Transverse colon (tissue), 4 donors: ENCODE measurements at places on chromosomes 3 and 15.
A peak's percentile ranks its signal among the peaks of the same experiment; 100 is the strongest.

- DNase-seq, result no peak
These were observed 90.0 kb upstream of the STT3B start for GRCh38 chr3:31442755-31443154.

- DNase-seq, result no peak
These were observed 158.1 kb upstream of the UBE3A start for GRCh38 chr15:25596644-25597562.

DNA sequence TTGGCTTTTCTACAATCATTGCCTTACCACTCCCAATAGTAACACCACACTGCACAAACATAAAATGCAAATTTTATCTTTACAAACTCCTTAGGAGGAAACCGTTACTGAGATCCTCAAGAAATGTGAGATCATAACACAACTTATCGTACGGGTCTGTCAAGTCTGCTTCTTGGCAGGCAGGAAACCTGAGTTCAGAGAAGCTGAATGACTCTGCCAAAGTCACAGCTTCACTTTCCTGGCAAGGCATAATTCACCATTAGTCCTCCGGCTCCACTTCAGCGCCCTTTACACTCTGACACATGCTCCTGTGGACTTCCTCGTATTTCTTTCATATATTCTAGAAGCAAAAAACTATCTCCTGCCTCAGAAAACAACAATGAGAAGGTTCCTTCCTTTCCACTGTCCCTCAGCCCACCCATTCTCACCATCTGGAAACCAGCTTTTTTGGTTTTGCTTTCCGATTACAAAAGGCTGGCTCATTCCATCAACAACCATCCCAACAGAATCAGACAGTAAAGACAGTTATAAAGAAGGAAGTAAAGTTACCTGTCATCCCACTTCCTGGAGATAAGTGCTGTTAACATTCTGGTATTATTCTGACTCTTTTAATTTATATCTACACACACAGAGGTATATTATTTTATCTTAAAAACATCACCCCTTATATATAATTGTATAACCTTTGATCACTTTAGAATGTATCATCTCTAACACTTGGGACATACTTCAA, 223.4 kb downstream of the STT3B start:
- DNase-seq, result peak; percentile 25

- peak; percentile 43 for DNase-seq
These were observed 18.7 kb downstream of the TMEM43 start for GRCh38 chr3:14143271-14144225.

GRCh38 chr3:27903446-27903845, 181.3 kb upstream of the EOMES start:
- no peak for DNase-seq

DNA sequence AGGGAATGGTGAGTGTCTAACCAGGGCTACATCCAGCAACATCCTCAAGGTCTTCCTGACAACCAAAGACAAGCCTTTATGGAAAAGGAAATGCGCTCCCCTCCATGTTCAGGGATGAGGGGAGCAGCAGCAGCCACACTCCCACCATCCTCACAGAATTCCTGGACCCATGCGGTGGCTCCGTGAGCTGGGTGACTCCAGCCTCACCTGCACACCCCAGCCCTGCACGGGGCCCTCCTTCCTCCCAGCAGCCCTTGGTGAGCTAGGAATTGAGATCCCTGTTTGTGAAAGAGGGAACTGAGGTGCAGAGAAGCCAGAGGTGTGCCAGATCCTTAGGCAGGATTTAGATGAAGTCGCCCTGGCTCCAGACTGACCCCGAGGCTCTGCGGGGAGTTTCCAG, 52.3 kb downstream of the GRIP2 start:
- DNase-seq, result no peak

DNA sequence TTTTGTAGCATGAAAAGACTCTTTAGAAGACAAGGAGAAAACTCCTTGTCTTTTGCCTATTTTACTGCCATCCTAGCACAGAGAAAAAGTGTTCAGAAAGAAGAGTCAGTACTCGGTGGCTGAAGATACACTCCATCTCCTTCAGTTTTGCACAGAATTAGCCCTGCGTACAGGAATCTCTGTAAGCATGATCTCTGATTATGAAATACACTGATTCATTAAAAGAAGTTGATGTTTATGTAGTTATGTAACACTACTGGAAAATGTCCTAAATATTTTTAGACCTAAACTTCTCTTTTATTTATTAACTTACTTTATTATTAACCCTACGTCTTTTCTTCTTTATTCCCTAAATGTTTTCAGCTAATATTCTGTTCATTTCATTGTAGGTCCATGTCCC, 138.4 kb downstream of the LEKR1 start:
- DNase-seq, result no peak

- no peak for DNase-seq
These were observed 11.2 kb downstream of the EBLN2 start for GRCh38 chr3:73072634-73073033.

DNA sequence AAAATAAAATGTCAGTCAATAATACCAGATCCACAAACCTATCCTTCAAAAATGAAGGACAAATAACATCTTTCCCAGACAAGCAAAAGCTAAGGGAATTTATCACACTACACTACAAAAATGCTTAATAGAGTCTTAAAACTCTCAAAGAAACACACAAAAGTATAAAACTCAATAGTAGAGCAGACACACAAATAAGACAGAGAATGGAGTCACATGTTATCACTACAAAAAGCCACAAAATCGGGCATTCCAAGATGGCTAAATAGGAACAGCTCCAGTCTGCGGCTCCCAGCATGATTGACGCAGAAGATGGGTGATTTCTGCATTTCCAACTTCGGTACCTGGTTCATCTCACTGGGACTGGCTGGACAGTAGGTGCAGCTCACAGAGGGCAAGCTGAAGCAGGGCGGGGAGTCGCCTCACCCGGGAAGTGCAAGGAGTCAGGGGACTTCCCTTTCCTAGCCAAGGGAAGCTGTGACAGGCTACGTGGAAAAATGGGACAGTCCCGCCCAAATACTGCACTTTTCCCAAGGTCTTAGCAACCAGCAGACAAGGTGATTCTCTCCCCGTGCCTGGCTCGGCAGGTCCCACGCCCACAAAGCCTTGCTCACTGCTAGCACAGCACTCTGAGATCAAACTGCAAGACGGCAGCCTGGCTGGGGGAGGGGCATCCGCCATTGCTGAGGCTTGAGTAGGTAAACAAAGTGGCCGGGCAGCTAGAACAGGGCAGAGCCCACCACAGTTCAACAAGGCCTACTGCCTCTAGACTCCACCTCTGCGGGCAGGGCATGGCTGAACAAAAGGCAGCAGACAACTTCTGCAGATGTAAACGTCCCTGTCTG, 46.3 kb downstream of the SENP7 start:
- DNase-seq, result peak; percentile 24

DNA sequence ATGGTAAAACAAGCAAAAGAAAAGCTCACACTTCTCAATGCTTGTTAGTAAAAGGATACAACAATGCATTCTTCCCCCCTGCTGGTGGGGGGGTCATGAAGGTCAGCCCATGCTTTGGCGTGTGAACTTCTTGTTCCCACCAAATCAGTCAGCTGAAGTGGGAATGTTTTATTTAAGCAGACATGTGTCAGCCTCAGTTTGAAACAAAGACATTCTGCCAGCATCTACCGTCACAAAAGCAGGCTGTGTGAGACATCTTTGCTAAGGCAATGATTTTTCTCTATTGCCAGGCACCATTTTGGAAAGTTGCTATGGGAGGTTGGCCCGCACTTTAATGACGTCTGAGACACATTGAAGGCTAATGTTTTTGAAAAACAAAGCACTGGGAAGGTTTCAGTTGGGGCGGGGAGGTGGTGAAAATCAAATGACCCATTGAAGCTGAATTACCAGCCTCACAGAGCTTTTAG, 206.6 kb downstream of the TLE3 start:
- no peak for DNase-seq

DNA sequence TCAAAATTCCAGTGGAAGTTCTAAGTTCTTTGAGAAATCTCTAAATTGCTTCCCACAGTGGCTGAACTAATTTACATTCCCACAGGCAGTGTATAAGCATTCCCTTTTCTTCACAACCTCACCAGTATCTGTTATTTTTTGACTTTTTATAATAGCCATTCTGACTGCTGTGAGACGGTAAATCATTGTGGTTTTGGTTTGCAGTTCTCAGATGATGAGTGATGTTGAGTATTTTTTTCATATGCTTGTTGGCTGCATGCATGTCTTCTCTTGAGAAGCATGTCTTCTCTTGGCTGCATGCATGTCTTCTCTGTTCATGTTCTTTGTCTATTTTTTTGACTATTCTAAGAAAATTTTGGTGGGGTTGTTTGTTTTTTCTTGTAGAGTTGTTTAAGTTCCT, 499.6 kb upstream of the CCDC54 start:
- no peak for DNase-seq

GRCh38 chr3:169400874-169401273, 262.6 kb downstream of the MECOM start:
- no peak for DNase-seq

- no peak for DNase-seq
These were observed 81.8 kb upstream of the MRPS22 start for GRCh38 chr3:139261754-139262586.

- DNase-seq, result peak; percentile 26
These were observed 54.4 kb downstream of the ACAP2 start for GRCh38 chr3:195388380-195388779.

DNA sequence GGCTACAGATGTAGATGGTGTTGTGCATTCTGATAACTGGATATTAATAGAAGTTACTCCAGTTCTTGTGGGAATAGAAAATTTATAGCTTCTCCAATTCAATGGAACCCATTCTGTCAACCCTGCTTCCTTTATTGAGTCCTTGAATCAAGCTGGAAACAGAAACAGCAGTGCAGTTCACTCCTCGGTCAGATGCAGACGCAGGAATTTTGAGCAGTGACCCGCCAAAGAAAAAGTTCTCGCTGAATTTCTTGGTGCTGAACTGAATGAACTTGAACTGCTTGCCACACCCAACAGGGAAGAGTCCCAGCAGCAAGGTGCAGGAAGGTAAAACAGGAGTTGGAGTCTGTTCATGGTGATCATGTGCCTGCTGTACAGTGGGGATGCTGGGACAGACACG, 10.3 kb downstream of the HRH1 start:
- no peak for DNase-seq

DNA sequence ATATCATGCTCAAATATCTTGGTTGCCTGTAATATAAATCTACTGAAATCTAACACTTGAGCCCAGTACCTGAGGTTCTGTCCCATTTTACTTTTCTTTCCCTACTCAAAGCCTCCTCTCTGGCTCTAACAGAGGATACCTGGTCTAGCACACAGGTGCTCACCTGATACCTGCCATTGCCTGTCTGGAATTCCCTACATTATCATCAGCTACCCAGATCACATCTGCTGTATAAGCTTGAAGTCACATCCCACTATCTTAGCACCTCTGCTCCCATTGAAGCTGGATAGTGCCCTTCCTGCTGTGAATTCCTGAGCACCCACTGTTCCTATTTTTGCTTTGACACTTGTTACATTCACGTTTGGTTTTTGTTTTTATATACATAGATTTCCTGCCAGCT, 30.5 kb downstream of the GYG1 start:
- DNase-seq, result no peak

DNA sequence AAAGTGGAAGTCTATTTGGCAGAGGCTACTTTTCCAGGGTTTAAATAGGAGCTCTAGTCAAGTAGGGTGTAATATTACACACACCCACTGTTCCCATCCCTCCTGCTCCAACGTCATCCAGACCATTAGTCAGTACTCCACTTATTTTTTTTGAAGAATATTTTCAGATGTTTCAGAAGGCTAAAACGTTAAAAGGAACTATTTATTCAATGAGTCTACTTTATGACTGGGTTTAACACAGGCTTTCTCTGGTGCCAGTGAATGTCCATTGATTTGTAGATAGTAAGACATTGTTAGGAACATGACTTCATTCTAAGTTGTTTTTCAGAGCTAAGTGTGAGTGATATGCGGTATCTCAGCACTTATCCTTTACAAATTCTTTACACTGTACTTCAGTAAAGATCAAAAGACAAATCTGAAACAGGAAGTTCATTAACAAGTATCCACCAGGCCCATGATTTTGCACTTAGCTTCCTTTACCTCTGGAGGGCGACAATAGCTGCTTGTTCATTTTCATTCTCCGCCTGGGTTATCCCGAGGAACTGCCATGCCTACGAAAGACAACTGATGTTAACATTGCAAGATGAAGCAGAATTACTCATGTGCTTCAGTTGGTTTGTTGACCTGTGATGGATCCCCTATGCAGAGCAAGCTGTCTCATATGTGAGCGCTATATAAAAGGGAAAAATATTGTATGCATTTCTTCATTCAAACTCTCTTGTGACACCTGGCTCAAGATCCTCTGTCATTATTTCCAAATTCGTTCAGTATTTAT, 158.7 kb downstream of the USP13 start:
- peak; percentile 12 for DNase-seq

DNA sequence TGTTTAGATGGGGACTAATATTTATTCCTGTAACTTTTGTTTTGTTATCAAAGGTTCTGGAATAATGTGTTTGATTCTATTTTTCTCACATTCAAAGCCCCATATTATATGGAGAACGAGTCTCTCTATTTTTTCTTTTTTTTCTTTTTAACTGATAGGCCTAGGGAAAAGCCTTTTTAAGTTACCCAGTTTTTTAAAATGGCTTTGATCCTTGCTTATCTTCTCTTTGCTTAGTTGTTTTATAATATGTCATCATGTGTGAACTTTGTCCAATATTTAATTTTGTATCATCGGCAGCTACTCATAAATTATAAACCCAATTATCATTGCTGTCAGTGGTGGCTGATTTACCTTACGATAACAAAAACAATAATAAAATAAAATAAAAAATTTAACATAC, 610.3 kb upstream of the BCHE start:
- no peak for DNase-seq

- DNase-seq, result no peak
These were observed at the start of gene CLDN18 for GRCh38 chr3:138009476-138010272. Gene CLDN18, plus strand, starts transcription at chr3:138010165. Its CDS starts 61 bp downstream, at chr3:138010226.

- no peak for DNase-seq
These were observed 9.3 kb downstream of the VEPH1 start for GRCh38 chr3:157493627-157494550.

DNA sequence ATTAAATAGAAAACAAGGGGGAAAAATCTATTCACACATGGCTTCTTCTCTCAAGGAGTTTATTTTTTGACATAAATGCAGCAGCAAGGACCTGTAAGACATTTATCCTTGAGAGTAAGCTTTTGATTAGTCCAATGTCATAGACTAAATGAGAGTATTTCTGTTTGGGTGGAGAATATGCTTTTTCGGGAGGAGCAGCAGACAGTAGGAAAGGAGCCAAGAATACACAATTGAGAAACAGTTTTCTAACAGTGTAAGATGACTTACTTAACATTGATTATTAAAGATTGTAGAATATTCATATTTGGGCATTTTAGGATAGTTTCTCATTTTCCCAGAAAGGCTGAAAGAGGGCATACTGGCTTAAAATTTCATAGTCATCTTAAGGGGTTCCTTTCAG, 65.9 kb upstream of the PAQR5 start:
- no peak for DNase-seq

DNA sequence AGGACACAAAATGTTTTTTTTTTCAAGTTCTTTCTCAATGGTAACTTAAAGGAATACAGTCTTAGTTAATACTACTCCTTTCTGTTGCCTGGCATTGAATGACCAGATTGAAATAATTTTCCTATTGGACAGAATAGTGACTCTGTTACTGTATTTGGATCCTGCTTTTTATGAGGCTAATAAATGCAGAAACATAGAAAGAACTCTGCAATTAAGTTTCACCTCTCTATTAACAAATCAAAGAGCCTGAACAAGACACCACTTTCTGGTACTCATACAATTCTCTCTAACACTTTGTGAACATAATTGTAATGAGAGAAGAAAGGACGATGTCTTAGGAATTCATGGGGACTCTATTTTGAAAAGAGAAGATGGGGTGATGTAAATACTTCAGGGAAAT, 308.4 kb upstream of the ROBO2 start:
- no peak for DNase-seq

- DNase-seq, result no peak
These were observed 13.9 kb upstream of the APH1B start for GRCh38 chr15:63263519-63263918.

GRCh38 chr3:140920029-140920428, 21.6 kb upstream of the SLC25A36 start:
- DNase-seq, result no peak
